Stimulated activated naive CD8-positive, alpha-beta T cell treated with anti-CD3 and anti-CD28 coated beads, Interleukin-15, amount 100 ng/mL, for 72 hours (primary cell): ENCODE measurements at places on chromosomes 6 and 20.

GRCh38 chr6:47188588-47189021 lies 121.1 kb downstream of the TNFRSF21 start:
- DNase-seq = no peak

DNA sequence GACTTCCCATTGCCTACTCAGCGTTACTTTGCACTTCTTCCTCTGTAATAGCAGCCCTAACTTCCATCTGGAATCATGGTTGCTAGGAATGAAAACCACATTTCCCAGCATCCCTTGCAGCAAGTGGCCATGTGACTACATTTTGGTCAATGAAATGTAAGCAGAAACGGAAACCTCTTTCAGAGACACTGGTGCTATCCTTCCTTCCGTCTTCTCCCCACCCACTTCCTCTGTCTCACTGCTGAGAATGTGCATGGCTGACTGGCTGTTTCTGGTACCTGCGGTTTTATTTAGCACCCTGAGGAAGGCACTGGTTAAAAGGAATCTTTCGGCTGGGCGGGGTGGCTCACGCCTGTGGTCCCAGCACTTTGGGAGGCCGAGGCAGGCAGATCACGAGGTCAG lies 107.4 kb downstream of the SCML4 start:
- peak; percentile 82 for DNase-seq

- DNase-seq = no peak
Measured at GRCh38 chr6:120681204-120681603, 653.1 kb downstream of the TBC1D32 start.

DNA sequence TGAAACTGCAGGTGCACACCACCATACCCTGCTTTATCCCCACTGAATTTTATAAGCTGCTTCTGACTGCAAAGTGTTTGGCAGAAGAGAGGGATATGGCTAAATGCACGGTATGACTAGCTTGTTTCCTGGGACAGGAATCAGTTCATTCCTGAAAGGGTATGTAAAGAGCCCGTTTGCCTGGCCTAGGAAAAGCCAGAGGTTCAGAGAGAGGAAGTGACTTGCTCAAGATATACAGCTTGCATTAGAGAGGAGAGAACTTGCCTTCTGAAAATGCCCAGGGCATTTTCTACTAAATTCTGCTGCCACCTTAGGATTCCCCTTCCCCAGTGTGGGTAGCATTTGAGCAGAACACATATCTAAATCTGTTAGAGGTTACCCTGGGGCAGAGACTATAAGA lies 683 bp upstream of the GCNT2 start:
- no peak for DNase-seq

DNA sequence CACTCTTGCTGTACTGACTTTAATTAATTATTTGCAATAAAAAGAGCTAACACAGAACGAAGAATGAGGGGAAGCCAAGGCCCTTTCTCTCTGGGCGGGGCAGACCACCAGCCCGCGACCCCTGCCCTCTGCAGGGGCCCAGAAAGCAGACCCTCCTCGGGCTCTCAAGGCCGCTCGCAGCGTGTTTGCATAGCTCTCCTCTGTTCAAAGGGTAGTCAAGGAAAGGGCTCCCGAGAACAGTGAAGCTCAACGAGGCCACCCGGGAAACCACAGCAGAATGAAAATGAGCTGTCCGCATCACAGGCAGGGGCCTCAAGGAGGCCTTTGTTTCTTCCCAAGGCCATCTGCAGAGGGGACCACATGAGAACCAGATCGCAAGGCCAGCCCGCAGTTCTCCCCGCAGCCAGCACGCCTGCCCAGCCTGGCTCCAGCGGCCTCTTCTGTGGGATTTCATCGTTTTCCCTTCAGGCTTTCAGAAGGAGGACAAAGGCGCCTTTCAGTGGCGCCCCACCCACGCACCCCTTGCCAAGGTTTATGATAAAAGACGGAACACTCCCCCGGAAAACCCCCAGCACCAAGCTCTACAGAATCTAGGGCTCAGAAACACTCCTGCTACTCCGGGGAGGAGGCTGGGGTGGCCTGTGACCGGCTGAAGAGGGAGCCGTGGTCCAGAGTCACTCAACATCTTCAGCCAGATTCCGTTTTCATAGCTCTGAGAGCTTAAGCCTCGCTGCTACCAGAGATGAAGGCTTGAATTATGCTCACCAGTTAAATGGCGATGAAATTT lies 25.3 kb downstream of the ACSS1 start:
- no peak for DNase-seq

- no peak for DNase-seq
Measured at GRCh38 chr6:134094441-134094840, 42.0 kb upstream of the SLC2A12 start.

- no peak for DNase-seq
Measured at GRCh38 chr20:63059684-63060056, 52.9 kb upstream of the BHLHE23 start.

- no peak for DNase-seq
Measured at GRCh38 chr20:8464368-8464767, 332.3 kb downstream of the PLCB1 start.

- DNase-seq = no peak
Measured at GRCh38 chr6:121310495-121310894, 23.8 kb downstream of the TBC1D32 start.

- DNase-seq = no peak
Measured at GRCh38 chr6:169139179-169139971, 114.3 kb downstream of the THBS2 start.

GRCh38 chr6:169702840-169703246 lies 917 bp downstream of the C6orf120 start:
- no peak for DNase-seq

DNA sequence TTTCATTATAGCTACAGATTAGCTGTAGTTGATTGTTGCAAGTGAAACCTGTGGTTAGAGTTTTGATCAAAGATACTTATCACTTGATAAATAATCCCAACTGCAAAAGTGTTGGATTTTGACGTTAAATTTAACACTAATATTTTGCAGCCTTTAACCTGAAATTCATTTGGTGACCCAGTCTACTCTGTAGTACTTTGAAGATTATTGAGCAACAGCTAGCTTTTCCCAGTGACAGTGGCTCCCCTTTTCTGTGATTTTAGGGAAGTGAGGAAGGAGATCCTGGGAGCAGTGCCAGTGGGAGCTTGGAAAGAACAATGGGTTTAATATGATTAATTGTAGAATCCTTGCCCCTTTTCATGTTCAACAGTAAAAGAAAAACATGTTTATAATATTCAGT lies 76.9 kb downstream of the NCOA3 start:
- no peak for DNase-seq

- no peak for DNase-seq
Measured at GRCh38 chr20:63374504-63374903, 13.4 kb upstream of the CHRNA4 start.

- peak; percentile 49 for DNase-seq
Measured at GRCh38 chr20:37095108-37095598, 644 bp downstream of the RBL1 start.

- DNase-seq = no peak
Measured at GRCh38 chr6:146113084-146113623, 84.3 kb downstream of the GRM1 start.
